Type B pancreatic cell (in vitro differentiated cells): ENCODE measurements at places on chromosomes 7 and 10. TPM values are rescaled to one million over a fixed set of nuclear protein-coding genes. Genes with fewer than 3 reads are reported as not detected.
A peak's percentile ranks its signal among the peaks of the same experiment; 100 is the strongest.

The OPN1SW gene
- total RNA-seq = not detected in 2 replicates

The DCLRE1C gene
- total RNA-seq = 10.1 and 15.0 TPM in 2 replicates

GRCh38 chr10:101968286-101968939 lies 87.6 kb downstream of the ARMH3 start:
- H3K36me3 ChIP-seq = peaks cover 21% of the 10 kb centered on the region
- H3K4me3 ChIP-seq = no peak overlapping the region
- DNase-seq = no peak
- H3K27ac ChIP-seq = no peak overlapping the region

GRCh38 chr7:142960955-142961512 lies 1.1 kb downstream of the KEL start:
- no peak for DNase-seq
- H3K36me3 ChIP-seq = no peaks in the 10 kb centered on the region
- no peak overlapping the region for H3K4me3 ChIP-seq
- H3K4me1 ChIP-seq = peaks cover 6% of the 10 kb centered on the region

The RBAK gene
- total RNA-seq = 15.5 and 15.9 TPM in 2 replicates

DNA sequence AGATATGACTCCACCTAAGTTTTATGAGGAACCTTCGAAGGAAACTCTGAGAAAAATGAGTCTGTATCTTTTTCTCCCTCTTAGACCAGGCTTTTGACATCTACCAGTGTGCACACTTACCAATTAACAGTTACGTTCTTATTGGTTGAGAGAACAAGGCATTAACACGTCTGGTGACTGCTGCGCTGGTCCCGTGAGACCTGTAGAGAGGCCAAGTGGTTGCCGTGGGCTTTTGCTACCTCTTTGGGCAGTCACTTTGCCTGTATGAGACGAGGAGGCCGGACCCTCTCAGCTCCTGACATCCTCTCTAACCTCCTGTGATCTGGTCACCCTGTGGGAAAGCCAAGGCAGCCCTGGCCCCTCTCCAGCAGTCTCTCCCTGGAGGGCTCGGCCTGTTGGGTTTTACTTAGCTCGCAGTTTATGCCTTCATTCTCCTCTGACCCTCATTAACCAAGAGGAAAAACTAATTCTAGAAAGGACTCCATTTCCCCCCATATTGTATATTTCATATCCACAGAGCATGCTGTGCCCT lies 513.9 kb upstream of the GALNT17 start:
- H3K36me3 ChIP-seq = peaks cover 5% of the 10 kb centered on the region
- H3K27me3 ChIP-seq = peaks cover 25% of the 10 kb centered on the region
- no peak for DNase-seq
- H3K4me3 ChIP-seq = peak overlapping the region; percentile 61
- H3K4me1 ChIP-seq = peaks cover 46% of the 10 kb centered on the region

DNA sequence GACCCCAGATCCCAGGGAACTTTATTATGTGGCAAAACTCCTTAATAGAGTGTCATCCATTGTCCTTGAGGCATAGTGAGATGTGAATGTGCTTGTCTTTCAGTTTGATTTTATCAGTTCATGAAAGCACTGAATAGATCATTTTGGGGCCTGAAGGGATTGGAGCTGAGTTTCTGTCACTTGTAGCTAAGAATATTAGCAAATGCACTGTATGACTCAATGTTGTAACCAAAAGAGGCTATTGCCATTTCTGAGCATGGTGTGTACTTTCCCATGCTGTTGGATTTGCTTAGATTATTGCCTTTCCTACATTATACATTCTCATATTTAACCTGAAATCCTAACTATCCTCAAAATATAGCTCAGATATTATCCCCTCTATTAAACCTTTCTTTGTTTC lies 130.4 kb downstream of the PRKG1 start:
- no peak overlapping the region for H3K4me3 ChIP-seq
- no peaks in the 10 kb centered on the region for H3K4me1 ChIP-seq
- no peak overlapping the region for H3K27ac ChIP-seq
- no peaks in the 10 kb centered on the region for H3K36me3 ChIP-seq
- DNase-seq = no peak

DNA sequence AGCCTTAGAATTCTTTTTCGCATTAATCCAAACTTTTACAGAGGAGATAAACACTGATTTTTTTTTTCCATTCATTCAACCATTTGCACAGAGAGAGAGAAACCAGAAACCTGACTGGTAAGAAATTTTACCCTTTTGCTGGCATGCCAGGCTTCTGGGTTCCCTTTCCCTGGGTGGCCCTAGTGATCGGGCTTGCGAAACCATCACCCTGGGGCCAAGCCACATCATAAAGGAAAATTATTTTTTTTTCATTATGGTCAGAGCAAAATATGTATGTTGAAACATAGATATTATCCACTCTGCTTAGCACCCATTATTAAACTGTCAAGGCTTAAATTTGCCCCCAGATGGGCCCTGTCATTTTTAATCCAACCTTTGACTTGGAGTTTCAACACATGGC lies 55.4 kb upstream of the INHBA start:
- no peak overlapping the region for H3K27ac ChIP-seq
- peaks cover 4% of the 10 kb centered on the region for H3K36me3 ChIP-seq
- DNase-seq = no peak

DNA sequence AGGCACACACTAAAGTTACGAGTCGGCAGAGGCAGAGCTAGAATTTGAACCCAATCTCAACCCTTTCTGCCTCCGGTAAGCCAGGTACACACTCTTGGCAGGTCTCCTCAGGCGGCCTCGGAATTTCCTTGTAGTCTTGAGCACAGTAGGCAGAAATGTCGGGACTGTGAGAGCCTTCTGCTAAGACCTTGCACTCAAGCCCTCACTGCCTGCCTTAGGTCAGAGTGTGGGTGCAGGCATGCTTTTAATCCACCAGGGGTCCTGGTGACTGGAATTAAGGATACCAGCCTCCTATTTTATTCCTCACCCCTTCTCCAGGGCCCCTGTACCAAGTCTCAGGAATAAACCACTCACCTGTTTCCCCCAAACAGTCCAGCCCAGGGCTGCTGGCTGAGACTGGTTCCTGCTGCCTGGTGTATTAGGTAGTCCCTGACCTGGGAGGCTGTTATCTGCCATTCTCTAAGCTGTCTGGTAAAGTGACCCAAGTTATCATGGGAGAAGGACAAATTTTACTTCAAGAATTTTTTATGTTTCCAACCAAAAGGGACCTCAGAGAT lies 855 bp downstream of the ATP6V1F start:
- H3K4me3 ChIP-seq = peak overlapping the region; percentile 97
- H3K27me3 ChIP-seq = peaks cover 14% of the 10 kb centered on the region
- H3K36me3 ChIP-seq = peaks cover 17% of the 10 kb centered on the region
- peak overlapping the region; percentile 88 for H3K27ac ChIP-seq

- peak overlapping the region; percentile 16 for H3K27ac ChIP-seq
- peak overlapping the region; percentile 79 for H3K4me3 ChIP-seq
- H3K36me3 ChIP-seq = no peaks in the 10 kb centered on the region
- peaks cover 12% of the 10 kb centered on the region for H3K4me1 ChIP-seq
- peaks cover 71% of the 10 kb centered on the region for H3K27me3 ChIP-seq
- DNase-seq = no peak
These were observed 290.9 kb upstream of the NFE2L3 start for GRCh38 chr7:25861164-25861496.

- H3K4me3 ChIP-seq = no peak overlapping the region
- DNase-seq = no peak
- H3K4me1 ChIP-seq = peaks cover 6% of the 10 kb centered on the region
- no peak overlapping the region for H3K27ac ChIP-seq
These were observed 20.6 kb downstream of the VTI1A start for GRCh38 chr10:112467541-112468075.

GRCh38 chr7:147923841-147924240 lies 666.7 kb upstream of the C7orf33 start:
- no peaks in the 10 kb centered on the region for H3K36me3 ChIP-seq
- H3K27ac ChIP-seq = no peak overlapping the region
- no peaks in the 10 kb centered on the region for H3K4me1 ChIP-seq
- H3K27me3 ChIP-seq = no peaks in the 10 kb centered on the region
- no peak for DNase-seq

DNA sequence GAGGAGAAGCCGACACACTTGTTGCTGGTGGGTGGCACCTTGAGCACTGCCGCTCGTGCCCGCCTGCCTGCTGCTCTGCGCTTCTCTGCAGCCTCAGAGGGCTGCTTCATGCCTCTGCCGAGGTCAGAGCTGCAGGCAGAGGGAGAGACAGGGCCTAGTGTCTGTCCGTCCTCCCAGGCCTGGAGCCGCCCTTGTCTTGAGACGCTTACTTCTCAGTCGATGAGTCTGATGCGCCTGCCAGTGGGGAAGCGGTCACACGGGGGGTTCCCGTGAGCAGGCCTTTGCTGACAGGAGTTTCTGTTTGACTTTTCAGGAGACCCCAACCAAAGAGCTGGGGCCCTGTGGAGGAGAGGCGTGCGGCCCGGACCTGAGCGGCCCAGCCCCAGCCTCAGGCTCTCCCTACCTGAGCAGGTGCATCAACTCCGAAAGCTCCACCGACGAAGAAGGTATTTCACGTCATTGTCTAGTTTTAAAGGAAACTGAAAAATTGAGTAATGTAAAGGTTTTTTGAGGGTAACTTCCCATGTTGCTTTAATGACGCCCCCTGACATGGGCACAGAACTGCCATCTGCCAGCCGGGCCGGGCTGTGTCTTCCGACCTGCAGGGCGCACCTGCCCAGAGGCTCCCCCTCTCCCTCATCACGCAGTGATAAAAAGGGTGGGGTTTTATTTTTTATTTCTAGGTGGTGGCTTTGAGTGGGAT lies 7.8 kb upstream of the BHLHA15 start:
- no peak overlapping the region for H3K27ac ChIP-seq
- H3K36me3 ChIP-seq = peaks cover 14% of the 10 kb centered on the region
- H3K4me1 ChIP-seq = no peaks in the 10 kb centered on the region
- no peaks in the 10 kb centered on the region for H3K27me3 ChIP-seq

GRCh38 chr10:78171633-78172400 lies 138.2 kb downstream of the RPS24 start:
- H3K4me1 ChIP-seq = peaks cover 6% of the 10 kb centered on the region
- no peak overlapping the region for H3K27ac ChIP-seq
- H3K4me3 ChIP-seq = no peak overlapping the region
- no peak for DNase-seq
- H3K27me3 ChIP-seq = peaks cover 16% of the 10 kb centered on the region

GRCh38 chr10:94402843-94403379 lies 570 bp downstream of the TBC1D12 start:
- no peak overlapping the region for H3K27ac ChIP-seq
- H3K36me3 ChIP-seq = no peaks in the 10 kb centered on the region
- no peaks in the 10 kb centered on the region for H3K27me3 ChIP-seq
- no peak for DNase-seq
- no peak overlapping the region for H3K4me3 ChIP-seq
- H3K4me1 ChIP-seq = peaks cover 4% of the 10 kb centered on the region

DNA sequence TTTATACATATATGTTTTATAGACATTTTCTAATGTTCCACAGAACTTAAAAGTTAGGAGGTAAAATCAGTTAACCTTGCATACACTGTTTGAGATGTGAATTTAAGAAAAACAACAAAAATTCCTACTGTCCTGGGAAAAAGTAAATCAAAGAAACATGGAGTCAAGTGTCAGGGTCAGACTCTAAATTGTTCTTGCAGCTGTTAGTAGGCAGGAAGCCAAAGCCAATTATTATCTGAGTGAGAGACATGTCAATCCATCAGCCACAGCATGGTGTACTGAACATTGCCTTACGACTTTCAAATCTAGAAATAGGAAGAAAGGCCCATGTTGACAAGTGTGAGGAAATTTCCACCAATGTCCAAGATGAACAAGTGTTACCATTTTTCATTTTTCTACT lies 461.2 kb upstream of the MBL2 start:
- H3K27me3 ChIP-seq = no peaks in the 10 kb centered on the region
- peaks cover 4% of the 10 kb centered on the region for H3K4me1 ChIP-seq
- H3K36me3 ChIP-seq = no peaks in the 10 kb centered on the region
- H3K27ac ChIP-seq = no peak overlapping the region
- no peak for DNase-seq

The TPST1 gene
- total RNA-seq = 12.0 and 26.9 TPM in 2 replicates
